ENCODE measurements at places on chromosomes 7 and 10.

GRCh38 chr10:52895059-52895458 lies 122.5 kb upstream of the MBL2 start:
- DNase-seq, result no peak

- DNase-seq, result no peak
Measured at GRCh38 chr10:114083040-114083439, 39.4 kb downstream of the ADRB1 start.

DNA sequence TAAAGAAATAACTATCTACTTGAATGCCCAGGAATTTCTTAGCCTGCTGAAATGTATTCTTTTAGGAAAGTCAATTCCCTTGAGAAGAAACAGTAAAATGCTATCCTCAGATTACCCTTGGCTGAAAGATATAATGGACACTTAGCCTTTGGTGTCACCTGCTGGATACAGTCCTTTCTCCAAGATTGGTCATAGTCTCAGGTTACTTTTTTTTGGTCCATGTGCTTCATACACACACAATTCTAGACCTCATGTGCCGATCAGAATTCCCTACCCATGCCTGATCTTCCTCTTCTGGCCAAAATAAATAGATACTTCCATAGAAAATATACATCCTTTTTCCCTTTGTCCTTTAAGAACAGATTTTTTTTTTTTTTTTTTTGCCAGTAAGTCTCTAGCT lies 218.9 kb upstream of the PHYHIPL start:
- no peak for DNase-seq

- DNase-seq, result peak; percentile 51
Measured at GRCh38 chr7:1193593-1194424, 33.8 kb upstream of the ZFAND2A start.

- DNase-seq, result no peak
Measured at GRCh38 chr10:110391541-110391940, 86.8 kb upstream of the SMNDC1 start.

GRCh38 chr10:82609845-82610244 lies 734.9 kb downstream of the NRG3 start:
- no peak for DNase-seq

DNA sequence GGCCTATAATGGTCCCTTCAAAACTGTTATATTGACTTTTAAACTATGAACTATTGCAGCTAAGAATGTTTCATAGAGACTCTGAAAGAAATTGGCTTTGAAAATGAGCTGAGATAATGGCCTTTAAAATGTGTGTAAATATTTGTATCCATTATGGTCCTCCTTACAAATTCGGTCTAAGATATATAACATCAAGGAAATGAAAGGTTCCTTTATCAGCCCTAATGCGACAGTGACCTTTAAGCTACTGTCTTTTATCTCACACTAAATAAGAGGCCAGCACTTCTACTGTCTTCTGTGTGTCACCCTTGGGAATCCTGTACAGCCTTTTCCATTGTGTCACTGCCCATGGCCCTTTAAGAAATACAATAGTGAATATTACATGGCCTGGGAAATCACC lies 19.5 kb downstream of the COL28A1 start:
- no peak for DNase-seq

DNA sequence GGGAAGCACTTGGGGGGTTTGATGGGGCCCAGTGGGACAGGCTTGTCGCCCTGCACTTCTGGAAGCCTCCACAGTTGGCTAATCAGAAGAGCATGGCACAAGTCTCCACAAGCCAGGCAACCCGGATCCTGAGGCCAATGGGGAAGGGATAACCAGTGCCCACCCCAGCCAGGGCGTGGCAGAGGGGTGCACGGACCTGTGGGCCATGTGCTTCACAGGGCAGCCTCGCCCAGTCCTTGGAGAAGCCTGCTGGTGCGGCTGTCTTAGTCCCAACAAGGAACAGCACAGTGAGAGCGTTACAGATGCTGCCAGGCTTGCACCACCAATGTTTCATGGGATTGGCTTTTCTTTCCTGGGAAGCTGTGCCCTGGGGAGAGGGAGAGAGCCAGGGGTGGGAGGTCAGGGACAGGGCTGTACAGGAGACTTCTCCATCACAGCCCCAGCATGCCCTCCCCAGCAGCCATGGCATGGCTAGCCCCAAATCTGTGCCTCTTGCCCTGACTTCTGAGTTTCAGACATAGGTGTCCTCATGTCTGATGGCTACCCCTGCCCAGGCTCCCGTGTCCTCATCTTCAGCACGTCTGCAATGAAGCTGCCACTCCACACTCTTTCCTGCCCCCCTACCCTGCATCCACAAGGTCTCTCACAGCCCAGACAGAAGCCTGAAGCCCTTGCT lies 116.0 kb downstream of the PTPN20 start:
- DNase-seq, result no peak

- no peak for DNase-seq
Measured at GRCh38 chr7:74222851-74223710, 13.3 kb downstream of the LAT2 start.

- DNase-seq, result no peak
Measured at GRCh38 chr7:135260930-135261721, 27.5 kb downstream of the STRA8 start.

- no peak for DNase-seq
Measured at GRCh38 chr7:155889636-155890511, 77.6 kb upstream of the SHH start.

- DNase-seq, result no peak
Measured at GRCh38 chr10:127813290-127813689, 76.3 kb downstream of the FOXI2 start.

DNA sequence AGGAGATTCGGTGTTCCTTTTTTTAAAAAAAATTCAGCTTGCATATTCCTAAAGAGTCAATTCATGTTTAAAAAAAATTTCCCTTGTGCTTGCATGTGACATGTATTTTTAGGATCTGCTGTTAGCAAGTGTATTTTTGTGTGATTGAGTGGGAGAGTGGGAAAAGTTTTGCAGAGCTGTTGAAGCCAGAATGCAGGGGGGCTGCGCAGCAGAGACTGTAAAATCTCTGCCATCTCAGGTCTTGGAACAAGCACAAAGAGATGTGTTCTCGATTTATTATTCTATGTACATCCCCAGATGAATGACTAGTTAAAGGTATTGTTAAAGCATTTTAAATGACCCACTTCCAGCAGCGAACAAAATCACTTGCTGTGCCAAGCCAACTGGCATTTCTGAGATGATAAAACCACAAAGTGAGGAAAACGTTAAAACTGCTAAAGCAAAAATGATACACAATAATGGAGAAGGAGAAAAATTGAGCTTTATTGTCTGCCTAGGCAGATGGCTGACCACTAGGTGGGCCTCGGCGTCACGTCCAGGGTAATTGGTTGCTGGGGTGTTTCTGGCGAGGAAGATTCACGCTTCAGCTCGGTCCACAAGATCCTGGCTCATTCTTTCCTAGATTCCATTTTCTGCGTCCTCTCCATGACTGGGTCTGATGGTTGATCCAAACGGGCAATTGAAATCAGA lies 67.0 kb upstream of the ATRNL1 start:
- no peak for DNase-seq

- DNase-seq, result no peak
Measured at GRCh38 chr10:71745664-71746250, 26.2 kb upstream of the C10orf105 start.

DNA sequence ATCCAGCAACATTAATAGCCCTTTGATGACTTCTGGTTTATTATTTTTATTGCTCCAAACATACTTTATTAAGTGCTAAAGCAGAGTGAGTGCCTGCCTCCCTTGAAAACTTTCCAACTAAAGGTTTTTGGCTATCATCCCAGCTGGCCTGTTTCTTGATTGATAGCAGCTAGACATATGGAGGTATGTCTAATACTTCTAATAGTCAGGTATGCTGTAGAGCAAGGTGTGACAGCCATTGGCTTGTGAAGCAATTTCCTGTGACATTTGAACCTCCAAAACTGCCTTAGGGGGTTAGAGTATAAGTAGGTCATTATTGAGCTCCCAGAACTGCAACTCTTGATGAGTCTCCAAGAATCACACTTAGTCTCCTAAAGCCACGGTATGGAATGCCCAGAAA lies 55.8 kb downstream of the LOXL4 start:
- no peak for DNase-seq

DNA sequence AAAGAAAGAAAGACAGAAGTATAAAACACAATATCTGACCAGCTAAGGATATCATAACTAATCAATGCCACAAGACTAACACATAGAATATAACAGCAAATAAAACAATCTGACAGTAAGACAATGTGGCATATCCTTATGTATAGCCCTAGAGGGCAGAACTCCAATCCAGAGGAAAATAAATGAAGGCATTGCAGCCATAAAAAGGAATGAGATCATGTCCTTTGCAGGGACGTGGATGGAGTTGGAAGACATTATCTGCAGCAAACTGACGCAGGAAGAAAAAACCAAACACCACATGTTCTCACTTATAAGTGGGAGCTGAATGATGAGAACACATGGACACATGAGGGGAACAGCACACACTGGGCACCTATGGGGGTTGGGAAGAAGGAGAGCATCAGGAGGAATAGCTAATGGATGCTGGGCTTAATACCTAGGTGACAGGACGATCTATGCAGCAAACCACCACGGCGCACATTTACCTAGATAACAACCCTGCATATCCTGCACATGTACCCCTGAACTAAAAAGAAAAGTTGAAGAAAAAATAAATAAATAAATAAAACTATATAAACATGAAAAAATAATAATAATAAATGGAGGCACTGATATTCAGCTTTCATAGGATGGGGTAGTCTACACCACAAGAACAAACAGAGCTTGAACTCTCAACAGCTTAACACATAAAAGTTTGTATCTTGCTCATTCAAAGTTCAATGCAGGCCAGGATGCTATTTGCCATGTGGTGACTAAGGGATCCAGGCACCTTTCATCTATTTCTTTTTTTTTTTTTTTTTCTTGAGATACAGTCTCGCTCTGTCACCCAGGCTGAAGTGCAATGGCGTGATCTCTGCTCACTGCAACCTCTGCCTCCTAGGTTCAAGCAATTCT lies 66.1 kb upstream of the KAT6B start:
- DNase-seq, result no peak

DNA sequence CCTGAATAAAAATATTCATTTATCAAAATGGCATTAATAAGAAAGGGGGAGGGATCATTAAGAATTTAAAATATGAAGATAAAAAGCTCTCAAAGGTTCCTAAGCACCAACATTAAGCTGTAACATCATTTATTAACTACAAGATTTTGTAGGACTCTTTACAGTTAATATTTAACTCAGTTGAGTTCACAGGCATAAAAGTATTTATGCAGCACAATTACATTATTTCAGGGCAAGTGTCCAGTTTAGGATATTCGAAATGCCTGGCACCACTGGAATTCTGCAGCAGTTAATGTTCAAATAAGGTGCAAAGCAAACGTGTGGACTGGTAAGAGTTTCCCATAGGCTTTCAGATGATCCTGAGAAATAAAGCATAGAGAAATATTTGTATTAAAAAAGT lies 30.5 kb downstream of the NPS start:
- DNase-seq, result no peak

- DNase-seq, result no peak
Measured at GRCh38 chr10:49300140-49300974, 1.4 kb downstream of the C10orf71 start.

- peak; percentile 59 for DNase-seq
Measured at GRCh38 chr10:3749600-3749999, 35.4 kb downstream of the KLF6 start.
